Liver (tissue), 10 donors: ENCODE measurements at places on chromosomes 5 and 9. TPM values are rescaled to one million over a fixed set of nuclear protein-coding genes. Genes with fewer than 3 reads are reported as not detected.

GRCh38 chr5:9976621-9977020 lies 273.1 kb downstream of the ATPSCKMT start:
- DNase-seq: no peak

DNA sequence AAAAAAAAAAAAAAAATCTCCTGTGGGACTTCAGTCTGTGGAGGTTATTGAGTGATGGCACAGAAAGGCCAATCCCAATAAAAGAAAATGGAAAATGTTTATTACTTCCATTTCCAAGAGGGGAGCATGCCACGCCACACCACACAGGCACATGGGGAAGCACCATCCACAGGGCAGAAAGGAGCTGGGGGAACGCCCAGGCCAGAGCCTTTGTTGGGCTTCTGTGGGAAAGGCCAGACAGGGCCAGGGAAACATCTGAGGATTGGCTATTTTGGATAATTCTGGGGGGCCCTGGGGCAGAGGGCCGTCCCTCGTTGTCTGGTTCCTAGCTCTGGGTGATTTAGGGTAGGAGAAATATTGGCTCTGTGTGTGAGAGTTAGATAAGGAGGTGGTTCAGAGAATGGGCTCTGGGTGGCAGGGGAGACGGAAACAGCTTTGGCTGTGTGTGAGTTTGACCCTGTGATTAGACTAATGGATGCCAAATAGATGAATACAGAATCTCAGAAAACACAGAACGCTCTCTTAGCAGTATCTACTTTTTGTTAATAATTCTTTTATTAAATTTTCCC lies 49.0 kb upstream of the ABL1 start:
- no peak for DNase-seq

DNA sequence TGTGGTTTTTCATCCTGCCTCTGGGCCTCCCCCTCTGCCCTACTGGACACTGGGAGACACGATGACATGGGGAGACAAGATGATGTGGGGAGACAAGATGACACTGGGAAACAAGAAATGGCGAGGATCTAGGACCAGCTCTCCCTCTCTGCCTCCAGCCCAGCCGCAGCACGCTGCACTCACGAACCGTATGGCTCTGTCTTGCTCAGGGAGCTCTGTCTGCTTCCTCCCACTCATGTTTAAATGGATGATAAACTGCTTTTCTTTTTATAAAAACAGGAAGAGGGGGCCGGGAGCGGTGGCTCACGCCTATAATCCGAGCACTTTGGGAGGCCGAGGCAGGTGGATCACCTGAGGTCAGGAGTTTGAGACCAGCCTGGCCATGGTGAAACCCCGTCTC lies 73.7 kb downstream of the SPATA31D1 start:
- no peak for DNase-seq

UBQLN1 gene
- polyA plus RNA-seq: 42.7 TPM

FST gene
- polyA plus RNA-seq: 7.3 TPM
